Islet precursor cell (in vitro differentiated cells): ENCODE measurements at places on chromosomes 7 and 10.

DNA sequence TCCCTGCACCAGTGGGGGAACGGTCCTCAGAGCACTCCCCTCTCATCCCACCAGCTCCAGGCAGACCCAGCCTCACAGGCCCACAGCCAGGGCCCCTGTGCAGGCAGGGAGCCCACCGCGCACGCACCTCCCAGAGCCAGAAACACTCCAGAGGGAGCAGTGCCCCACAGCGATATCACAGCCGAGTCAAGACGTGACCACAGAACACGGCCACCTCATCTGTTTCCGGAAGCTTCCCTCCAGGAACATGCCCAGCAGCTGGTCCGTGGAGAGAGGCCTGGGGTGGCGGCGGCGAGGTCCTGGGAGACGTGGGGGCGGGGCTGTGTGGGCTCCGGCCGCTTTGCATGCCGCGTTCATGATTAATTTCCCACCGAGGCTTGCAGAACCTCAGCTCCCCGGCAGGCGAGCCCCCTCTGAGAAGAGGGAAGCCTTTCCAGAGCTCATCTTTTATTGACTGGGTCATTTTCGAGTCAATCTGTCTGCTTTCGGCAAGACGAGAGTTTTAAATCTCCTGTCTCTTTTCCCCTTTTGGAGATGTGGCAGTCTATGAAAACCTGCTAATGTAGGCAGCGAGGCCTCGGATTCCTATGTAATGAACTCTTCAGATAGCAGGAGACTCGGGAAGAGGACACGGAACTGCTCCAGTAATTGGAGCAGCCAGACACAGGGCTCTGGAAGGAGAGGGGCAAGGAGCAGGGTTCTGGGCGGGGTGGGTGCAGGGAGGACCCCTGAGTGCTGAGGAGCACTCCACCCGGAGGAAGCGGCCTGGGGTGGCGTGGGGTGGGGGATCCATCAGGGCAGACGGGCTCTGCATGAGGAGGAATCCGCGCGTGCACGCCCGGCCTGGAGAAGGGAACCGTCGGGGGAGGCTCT lies 242.8 kb downstream of the ELFN1 start:
- DNase-seq, result no peak

- DNase-seq, result no peak
These were observed 488.3 kb upstream of the NRP1 start for GRCh38 chr10:33822774-33823173.

GRCh38 chr10:113550365-113550764 lies 2.5 kb upstream of the HABP2 start:
- DNase-seq, result no peak

- DNase-seq, result no peak
These were observed 97.6 kb downstream of the LYZL2 start for GRCh38 chr10:30531751-30532530.

- DNase-seq, result no peak
These were observed 92.1 kb downstream of the PIP4K2A start for GRCh38 chr10:22622242-22622806.

- DNase-seq, result peak; percentile 79
These were observed 41.5 kb downstream of the ASB4 start for GRCh38 chr7:95527033-95527775.

GRCh38 chr10:22701132-22701826 lies 13.1 kb downstream of the PIP4K2A start:
- peak; percentile 42 for DNase-seq

DNA sequence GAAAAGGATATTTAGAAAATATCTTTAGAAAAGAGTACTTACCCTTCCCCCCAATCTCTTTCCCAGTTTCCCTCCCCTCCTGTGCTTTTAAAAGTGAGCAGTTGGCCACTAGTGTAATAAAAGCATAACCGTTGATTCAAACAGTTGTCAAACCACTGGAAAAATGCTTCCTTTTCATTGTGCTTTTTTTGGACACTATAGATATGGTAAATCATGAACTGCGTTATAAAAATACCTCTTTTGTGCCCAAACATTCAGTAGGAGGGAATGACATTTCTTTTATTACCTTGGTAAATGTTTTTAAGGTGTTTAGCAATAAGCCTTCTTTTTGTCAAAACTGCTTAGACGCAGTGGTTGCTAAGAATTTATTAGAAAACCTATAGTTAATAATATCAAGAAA lies 232.4 kb downstream of the SLC25A13 start:
- DNase-seq, result no peak

- no peak for DNase-seq
These were observed 466.5 kb downstream of the GRID1 start for GRCh38 chr10:85900061-85900460.

GRCh38 chr10:94193466-94193924 lies 169.2 kb downstream of the NOC3L start:
- no peak for DNase-seq

DNA sequence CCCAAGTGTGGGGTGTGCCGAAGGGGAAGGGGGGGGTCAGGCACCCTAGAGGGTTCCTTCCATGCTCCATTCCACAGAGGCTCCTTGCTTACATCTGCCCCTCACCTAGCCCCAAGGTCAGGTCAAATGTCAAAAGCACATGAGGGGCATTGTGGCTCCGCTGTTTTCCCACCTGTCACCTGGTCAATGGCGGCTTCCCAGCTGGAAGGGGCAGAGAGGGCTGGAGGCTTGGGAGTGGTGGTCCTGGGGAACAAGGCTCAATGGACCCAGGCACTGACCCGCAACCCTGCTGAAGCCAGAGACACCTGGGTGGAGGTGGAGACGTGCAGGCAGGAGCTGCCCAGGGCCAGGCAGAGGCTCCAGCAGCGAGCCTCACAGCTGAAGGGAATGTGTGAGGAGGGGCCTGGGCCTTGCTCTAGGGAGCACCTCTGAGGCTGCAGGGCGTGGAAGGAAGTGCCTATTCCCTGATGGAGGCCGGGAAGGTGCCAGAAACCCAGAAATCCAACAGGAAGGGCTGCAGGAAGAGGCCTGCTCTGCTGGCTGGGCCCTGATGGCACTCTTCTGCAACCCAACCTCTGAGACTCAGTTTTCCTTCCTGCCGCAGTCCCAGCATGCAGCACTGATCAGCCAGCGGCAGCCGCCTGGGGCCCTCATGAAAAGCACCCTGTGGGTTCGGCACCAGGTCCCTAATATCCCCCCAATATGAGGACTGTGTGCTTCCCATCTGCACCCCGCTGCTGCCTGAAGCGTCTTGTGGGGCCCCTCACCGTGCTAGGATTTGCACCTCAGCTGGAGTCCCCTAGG lies 16.0 kb downstream of the RASGEF1A start:
- peak; percentile 57 for DNase-seq

- DNase-seq, result no peak
These were observed 176.7 kb downstream of the EMX2 start for GRCh38 chr10:117718986-117719920.

DNA sequence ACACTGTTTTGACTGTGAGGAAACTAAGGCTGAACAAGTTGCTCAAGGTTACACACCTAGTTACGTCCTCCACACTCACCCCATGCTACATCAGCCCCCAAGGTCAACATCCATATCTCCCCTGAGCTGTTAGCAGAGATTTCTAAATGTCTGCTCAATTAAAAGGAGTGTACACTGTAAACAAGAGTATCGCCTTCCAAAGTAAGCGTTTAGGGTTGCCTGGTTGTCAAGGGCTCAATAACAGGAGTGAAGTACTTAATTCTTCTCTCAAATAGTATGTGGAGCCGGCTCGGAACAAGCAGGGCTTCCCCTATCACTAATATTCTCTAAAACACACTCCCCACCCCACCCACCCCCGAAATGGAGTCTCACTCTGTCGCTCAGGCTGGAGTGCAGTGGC lies 412.8 kb upstream of the GALNT17 start:
- no peak for DNase-seq

DNA sequence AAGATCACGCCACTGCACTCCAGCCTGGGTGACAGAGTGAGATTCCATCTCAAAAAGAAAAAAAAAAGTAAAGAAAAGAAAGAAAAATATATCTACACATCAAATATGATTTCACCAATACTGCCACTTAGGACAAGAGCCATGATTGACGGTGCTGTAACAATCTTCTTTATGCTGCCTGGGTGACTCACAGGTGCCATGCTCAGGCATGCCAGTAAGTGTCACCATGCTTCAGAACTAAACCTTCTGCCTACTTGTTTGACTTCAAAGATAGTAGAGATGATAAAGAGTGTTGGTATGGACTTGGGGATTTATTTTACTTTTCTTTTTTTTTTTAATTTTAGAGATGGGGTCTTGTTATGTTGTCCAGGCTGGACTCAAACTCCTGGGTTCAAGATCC lies 33.6 kb upstream of the DNMBP start:
- DNase-seq, result no peak

DNA sequence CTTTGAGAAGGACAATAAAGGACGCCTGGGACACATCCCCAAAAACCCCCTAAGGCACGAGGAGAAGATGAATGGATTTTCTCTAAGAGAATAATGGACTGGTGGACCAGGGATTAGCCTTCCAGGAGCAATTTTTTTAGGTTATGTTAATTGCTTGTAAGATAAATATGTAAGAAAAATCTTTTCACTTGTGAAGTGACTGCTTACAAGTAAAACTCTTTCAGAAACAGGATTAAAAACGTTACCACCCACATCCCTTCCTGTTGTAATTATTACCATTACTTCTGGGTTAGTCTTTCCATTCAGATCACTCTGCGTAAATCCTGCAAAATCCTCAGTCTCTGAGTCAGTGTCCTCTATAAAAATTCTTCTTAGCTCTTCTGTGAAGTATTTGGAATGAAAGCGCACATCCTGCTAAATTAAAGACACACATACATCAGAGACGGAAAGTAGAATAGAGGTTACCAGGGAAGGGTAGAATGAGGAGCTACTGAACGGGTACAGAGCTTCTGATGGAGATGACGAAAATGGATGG lies 34.3 kb downstream of the CDCA7L start:
- DNase-seq, result no peak

- DNase-seq, result no peak
These were observed 1117.8 kb downstream of the GATA3 start for GRCh38 chr10:9172276-9172675.

- peak; percentile 85 for DNase-seq
These were observed 39.9 kb downstream of the RBM17 start for GRCh38 chr10:6128591-6129251.

GRCh38 chr7:51700593-51701215 lies 384.1 kb upstream of the COBL start:
- no peak for DNase-seq

DNA sequence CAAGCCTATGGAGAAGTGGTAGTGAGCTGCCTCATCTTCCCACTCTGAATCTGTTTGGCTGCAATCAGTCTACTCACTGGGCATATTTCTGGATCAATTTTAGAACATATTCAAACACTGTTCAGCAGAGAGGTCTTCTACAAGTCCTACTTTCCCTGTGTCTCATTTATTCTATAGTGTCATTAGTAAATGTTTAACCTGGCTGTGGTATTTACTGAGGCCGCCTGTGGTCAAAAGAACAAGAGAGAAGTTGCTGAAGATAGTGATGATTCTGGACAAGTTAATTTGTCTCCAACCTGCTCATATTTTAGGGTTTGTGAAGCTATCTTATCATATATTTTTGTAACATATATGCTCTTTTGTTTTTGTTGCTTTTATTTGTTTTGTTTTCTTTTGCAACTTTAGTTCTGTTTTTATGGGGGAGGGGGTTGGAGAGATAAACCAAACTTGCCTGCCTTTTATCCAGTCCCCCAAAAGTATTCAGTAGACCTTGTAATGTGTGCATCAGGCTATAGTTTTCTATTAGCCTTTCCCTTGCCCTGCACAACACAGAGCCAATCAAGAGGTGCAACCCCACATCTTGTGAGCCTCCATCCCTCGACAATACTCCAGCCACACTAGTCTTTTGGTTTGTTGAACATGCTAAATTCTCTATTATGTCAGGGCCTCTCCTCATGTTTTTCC lies 362.8 kb upstream of the MBL2 start:
- no peak for DNase-seq

DNA sequence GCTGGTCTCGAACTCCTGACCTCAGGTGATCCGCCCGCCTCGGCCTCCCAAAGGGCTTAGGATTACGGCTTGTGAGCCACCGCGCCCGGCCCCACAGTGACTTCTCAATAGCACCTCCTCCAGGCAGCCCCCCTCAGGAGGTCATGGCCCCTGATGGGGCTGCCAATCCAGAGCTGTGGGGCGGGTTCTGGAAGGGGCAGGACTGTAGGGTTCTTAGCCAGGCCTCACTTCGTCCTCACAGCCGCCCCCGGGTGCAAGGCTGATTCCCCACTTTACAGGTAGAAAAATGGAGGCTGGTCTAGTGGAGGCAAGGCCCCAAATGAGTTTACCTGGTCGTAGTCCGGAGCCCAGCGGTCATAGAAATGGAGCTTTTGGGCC lies 638 bp downstream of the METTL27 start:
- no peak for DNase-seq

DNA sequence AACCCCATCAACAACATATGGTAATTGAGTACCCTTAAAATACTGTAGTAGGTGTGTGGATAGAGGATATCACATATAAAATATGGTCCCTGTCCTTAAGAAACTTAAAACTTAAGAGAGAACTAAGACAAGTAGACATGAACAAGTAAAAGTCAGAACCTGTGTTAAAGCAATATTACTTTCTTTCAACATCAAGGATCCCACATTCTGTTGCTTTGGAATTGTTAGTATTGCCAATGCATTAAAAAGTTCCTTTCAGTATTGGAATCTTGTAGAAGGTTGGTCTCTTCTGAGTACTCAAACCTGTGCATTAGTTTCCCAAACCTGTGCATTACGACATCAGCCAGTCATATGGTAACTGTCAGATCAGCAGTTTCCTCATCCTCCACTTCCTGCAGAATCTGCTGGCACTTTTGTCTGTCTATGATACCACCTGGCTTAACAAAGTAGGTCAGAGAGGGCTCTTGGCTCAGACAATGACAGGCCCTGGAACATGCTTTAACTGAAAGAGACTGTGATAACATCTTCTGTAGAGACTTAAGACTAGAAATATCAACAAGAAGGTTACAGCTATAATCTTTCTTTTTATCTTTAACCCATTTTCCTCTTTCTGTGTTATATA lies 56.5 kb downstream of the CCDC71L start:
- DNase-seq, result no peak

DNA sequence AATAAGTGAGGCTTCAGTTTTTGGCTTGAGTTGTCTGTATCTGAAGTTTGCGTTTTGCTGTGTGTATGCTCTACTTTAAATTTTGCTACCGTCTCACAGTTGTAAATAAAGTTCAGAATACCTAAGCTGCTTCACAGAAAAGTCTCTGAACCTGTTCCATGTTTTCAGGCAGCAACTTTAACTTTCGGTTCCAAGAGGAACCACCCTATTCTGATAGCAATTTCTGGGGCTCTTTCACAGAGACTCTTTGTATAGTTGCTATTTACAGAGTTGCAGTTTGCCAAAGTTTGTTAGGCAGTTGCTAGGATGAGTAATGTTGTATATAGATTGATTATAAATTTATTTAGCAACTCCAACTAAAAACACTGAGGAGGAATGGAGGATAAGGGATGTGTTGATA lies 5.7 kb downstream of the FAM221A start:
- no peak for DNase-seq

GRCh38 chr10:68526634-68527307 lies 552 bp downstream of the SLC25A16 start:
- DNase-seq, result no peak

GRCh38 chr7:373818-374705 lies 84.1 kb downstream of the FOXL3 start:
- DNase-seq, result peak; percentile 45

DNA sequence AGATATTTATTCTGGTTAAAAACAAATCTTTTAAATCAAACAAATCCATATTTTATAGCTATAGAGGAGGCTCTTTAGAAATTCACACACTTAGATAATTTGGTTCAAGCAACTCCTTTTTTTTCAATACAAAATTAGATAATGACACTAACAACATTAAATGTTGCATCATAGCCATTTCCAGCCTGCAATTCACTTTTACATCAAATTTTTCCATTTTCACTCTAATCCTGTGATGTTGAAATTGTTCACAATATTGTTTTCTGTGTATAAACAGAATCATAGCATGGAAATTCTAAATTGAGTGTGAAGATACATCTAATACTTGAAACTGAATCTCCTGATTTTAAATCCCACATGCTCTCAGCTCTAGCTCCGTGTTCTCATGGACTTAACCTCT lies 482.6 kb downstream of the INHBA start:
- no peak for DNase-seq
